ENCODE measurements at places on chromosomes 1 and 21.

DNA sequence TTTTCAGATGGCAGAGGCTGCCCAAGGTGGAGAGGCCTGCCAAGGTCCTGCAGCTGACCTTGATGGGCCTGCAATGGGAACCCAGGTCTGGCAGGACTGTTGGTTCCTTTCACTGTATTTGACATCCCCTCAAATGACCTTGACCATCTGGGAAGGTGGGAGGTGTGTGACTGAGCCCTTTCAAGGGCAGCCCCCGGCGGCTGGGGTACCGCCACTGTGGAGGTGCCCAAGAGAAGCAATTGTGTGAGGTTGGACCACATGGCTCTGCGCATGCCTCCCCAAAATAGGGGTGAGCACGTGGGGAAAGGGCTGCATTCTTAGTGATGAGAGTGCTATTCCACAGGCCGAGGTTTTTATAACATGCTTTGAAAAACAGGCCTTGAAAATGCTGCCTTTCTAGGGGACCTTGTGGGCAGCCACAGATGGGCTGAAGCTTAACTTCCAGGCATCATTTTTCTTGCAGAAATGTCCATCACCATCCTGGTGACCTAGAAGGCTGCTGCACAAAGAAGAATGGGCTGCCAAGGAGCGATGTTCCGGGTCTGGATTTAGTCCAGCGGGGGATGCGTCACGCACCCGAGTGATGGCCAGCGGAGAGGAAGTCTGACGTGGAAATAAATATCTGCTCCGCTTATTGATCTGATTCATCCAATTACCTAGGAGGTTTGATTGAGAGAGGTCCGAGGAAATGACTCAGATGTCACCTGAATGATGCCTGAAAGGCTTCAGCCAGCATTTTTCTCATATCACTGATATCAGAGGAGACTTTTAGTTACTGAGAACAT is 16.5 kb upstream of the UTS2 start:
- no peak for DNase-seq

- DNase-seq = no peak
Measured at GRCh38 chr1:208834381-208835096, 590.4 kb upstream of the PLXNA2 start.

DNA sequence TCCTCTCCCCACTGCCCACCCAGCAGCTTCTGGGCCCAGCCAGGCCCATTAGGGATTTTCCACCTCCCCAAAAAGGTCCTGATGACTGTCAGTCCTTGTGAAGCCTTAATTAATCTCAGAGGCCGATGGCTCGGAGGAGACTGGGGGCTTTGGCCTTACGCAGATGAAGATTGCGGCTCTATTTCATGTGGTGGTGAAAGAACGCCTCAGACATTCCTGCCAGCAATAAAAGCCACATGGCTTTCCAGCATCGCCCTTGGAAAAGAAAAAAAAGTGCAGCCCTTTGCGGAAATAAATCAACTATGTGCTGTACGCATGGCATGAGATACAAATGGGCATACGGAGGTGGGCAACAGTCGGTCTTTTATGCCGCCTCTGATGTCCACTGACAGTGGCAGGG is 6.6 kb upstream of the RUNX3 start:
- DNase-seq = no peak

- DNase-seq = no peak
Measured at GRCh38 chr1:221722254-221723017, 19.5 kb downstream of the DUSP10 start.

- no peak for DNase-seq
Measured at GRCh38 chr21:27290028-27290427, 323.1 kb upstream of the ADAMTS5 start.

GRCh38 chr1:44819196-44819607 is 10.9 kb downstream of the BTBD19 start:
- DNase-seq = no peak

- no peak for DNase-seq
Measured at GRCh38 chr1:48790397-48790796, 13.7 kb upstream of the BEND5 start.

DNA sequence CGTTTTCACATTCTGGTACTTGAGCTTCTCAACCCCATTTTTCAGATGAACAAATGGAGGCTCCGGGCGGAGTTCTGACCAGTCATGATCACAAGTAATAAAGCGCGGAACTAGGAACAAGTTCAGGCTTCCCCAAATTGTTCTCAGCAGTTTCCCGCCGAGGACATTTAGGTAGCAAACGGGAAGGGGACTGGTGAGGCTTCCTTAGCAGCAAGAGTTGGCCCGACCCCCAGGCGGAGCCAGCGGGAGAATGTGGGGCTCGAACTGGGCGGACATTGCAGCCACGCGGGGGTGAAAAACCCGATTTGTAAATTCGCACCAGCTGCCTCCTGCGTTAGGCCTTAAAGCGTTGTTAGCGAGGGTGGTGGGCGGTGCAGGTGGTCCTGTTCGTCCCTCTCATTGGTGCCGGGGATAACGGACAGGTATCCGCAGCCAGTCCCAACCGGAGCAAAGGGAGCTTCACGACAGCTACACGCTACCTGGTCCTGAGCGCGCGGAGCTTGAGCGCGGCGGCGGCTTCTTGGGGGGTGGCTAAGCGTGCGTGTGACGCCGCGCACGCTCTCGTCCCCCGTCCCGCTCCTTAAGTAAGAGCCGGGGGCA is 15.3 kb downstream of the SEMA6C start:
- DNase-seq = peak; percentile 61

- no peak for DNase-seq
Measured at GRCh38 chr21:34129901-34130715, 56.7 kb downstream of the MRPS6 start.

DNA sequence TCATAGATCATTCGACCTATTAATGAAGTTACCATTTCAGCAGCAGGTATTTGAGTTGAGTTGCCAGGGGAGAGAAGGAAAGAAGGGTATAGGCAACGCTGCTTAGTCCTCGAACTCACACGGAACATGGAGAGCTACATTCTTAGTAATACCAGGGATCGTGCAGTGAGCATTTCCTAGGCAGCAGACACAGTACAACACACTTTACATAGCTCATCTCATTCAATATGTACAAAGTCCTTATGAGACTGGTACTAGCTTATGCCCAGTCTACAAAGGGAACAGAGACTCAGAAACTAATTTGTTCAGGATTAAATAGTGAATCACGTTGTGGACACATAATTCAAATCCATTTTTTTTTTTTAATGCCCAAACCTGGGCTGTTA is 25.6 kb downstream of the IRF2BP2 start:
- DNase-seq = no peak

- DNase-seq = no peak
Measured at GRCh38 chr1:8107897-8108296, 81.8 kb upstream of the ERRFI1 start.
